ENCODE measurements at places on chromosomes 11 and 22. TPM values are rescaled to one million over a fixed set of nuclear protein-coding genes. Genes with fewer than 3 reads are reported as not detected.
A peak's percentile ranks its signal among the peaks of the same experiment; 100 is the strongest.

- no peak overlapping the region for H3K4me3 ChIP-seq
- H3K4me1 ChIP-seq, result no peaks in the 10 kb centered on the region
- DNase-seq, result no peak
- H3K36me3 ChIP-seq, result no peaks in the 10 kb centered on the region
These were observed 21.3 kb upstream of the TSKU start for GRCh38 chr11:76761718-76762355.

GRCh38 chr22:37627121-37627520 lies 12.3 kb upstream of the SH3BP1 start:
- no peaks in the 10 kb centered on the region for H3K27me3 ChIP-seq
- peak overlapping the region; percentile 5 for H3K4me3 ChIP-seq
- H3K4me1 ChIP-seq, result peaks cover 32% of the 10 kb centered on the region
- H3K27ac ChIP-seq, result peak overlapping the region; percentile 96
- no peak for DNase-seq

- no peak overlapping the region for H3K4me3 ChIP-seq
- H3K27ac ChIP-seq, result no peak overlapping the region
- DNase-seq, result no peak
- H3K27me3 ChIP-seq, result no peaks in the 10 kb centered on the region
These were observed 452.7 kb upstream of the CCDC179 start for GRCh38 chr11:23313001-23313400.

The CARD10 gene
- total RNA-seq, result 1.1 TPM

DNA sequence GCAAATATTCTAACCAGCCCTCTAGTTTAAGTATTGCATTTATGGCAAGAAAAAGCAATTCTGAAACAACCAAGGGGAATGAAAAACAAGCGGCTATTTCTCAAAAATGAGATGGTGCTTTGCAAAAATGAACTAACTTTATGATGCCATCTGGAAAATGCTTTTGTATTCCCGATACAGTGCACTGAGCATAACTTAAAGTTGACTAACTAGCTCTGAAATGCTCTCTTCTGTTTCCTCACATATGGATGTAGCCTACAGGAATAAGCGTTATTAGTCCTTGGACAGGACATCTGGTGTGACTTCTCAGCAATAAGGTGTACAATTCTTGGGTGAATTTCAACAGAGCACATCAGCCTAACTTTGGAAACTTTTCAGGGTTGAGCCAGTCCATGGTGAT lies 228.2 kb upstream of the DDI1 start:
- H3K27me3 ChIP-seq, result no peaks in the 10 kb centered on the region
- no peaks in the 10 kb centered on the region for H3K4me1 ChIP-seq
- no peak for DNase-seq
- H3K4me3 ChIP-seq, result no peak overlapping the region
- no peak overlapping the region for H3K27ac ChIP-seq
- H3K36me3 ChIP-seq, result no peaks in the 10 kb centered on the region

The DENND6B gene
- total RNA-seq, result 1.4 TPM

The CDCA5 gene
- total RNA-seq, result 26.8 TPM

- no peak for DNase-seq
- H3K4me1 ChIP-seq, result no peaks in the 10 kb centered on the region
- no peak overlapping the region for H3K27ac ChIP-seq
- H3K27me3 ChIP-seq, result no peaks in the 10 kb centered on the region
These were observed 44.8 kb downstream of the SPECC1L start for GRCh38 chr22:24315367-24315966.

DNA sequence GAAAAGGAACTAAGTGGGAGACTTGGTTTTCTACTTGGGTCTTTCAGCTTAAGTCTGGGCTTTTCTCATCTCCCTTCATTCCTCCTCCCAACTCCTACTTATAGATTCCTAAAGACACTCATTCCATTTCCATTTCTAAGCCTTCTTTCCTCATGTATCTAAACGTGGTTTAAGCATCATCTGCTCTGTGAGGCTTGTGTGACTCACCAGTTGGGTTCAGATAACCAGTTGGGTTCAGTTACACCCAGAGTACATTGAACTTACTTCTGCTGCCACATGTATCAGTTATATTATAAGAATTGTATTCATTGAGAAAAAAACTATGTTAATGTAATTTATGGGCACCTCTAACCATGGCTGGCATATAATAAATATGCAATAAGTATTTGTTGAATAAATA lies 831.2 kb upstream of the CCDC90B start:
- H3K27me3 ChIP-seq, result no peaks in the 10 kb centered on the region
- no peak overlapping the region for H3K27ac ChIP-seq
- H3K36me3 ChIP-seq, result no peaks in the 10 kb centered on the region
- no peak for DNase-seq
- no peaks in the 10 kb centered on the region for H3K4me1 ChIP-seq

The KRTAP5-8 gene
- not detected for total RNA-seq

The EFCAB6 gene
- 1.1 TPM for total RNA-seq

The APOL6 gene
- total RNA-seq, result 19.8 TPM

DNA sequence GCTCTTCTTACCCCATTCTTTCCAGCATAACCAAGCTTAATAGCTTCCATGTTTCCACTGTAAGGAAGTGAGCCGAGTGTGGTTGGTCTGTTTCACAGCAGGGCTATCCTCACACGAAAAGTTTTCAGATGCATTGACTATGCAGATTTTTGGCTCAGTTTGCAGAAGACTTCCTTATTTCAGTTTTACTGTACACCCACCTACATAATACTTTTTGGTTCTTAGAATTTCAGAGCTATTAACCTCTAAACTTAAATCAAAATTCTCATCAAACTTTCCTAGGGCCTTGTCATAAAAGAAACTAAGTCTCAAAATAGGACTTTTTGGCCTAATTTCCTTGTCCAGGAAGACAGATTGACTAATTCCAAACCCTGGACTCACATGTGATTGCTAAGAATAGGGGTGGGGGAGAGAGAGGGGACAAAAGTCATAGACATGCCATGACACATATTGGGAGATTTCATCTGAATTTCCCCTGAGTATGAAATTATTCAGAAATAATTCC lies 7.3 kb upstream of the EHF start:
- no peaks in the 10 kb centered on the region for H3K4me1 ChIP-seq
- no peaks in the 10 kb centered on the region for H3K27me3 ChIP-seq
- no peaks in the 10 kb centered on the region for H3K36me3 ChIP-seq
- no peak for DNase-seq
- no peak overlapping the region for H3K27ac ChIP-seq

DNA sequence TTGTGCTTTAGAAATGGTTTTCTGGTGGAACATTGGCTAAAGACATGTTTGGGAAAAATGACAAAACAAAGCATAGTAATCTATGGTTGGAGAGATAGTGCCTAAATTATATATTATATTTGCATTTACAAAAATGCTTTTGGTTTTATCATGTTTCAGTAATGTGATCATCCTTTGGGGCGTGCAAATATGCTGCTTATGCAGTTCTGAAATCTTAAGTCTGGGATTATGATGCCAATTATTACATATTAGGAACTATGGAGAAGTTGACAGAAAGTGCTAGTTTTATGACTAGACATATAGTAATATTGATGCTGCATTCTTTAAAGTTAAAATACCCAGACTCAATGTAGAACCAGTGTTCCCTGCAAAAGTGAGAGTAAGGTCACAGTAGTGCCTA lies 655.0 kb downstream of the METTL15 start:
- no peaks in the 10 kb centered on the region for H3K36me3 ChIP-seq
- H3K27ac ChIP-seq, result no peak overlapping the region
- no peak for DNase-seq

DNA sequence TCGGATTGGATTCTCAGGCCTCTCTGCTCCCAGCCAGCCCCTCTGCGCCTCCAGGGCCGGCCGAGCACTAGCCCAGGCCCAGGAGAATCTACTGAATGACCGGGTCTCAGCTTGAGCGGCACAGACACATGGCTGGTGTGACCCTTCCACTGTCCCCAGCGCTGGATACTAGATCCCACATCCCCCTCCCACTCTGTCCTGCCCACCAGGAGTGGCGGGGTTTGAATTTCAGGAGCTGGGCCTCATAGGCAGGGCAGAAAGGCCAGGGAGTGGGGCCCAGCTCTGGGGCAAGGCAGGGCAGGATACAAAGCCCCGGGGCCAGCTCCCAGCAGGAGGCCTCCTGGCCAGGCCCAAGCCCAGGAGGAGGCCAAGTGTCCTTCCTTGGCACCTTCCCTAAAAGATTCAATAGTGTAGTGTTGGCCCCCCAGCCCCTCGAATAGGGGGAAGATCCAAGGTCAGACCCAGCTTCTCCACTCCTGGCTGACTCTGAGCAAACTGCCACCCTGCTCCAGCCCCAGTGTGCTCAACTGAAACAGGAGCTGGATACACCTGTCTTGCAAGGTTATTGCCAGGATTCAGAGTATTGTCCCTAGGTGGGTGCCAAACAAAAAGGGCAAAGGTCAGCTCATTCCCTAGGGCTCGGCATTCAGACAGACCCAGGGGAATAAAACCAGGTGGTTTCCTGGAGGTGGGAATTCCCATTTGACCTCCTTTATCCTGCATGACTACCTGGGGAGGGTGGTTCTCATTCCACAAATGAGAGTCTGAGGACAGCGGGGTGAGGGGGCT lies 22.5 kb upstream of the TCF20 start:
- no peak overlapping the region for H3K4me3 ChIP-seq
- peaks cover 48% of the 10 kb centered on the region for H3K4me1 ChIP-seq
- no peak for DNase-seq
- no peaks in the 10 kb centered on the region for H3K27me3 ChIP-seq
- no peaks in the 10 kb centered on the region for H3K36me3 ChIP-seq

- no peaks in the 10 kb centered on the region for H3K4me1 ChIP-seq
- no peaks in the 10 kb centered on the region for H3K27me3 ChIP-seq
- DNase-seq, result no peak
These were observed 53.3 kb upstream of the GLYAT start for GRCh38 chr11:58784995-58785394.

GRCh38 chr11:125165111-125165842 lies 726 bp downstream of the PKNOX2 start:
- peak overlapping the region; percentile 42 for H3K4me3 ChIP-seq
- H3K27ac ChIP-seq, result peak overlapping the region; percentile 62
- H3K27me3 ChIP-seq, result peaks cover 62% of the 10 kb centered on the region
- no peaks in the 10 kb centered on the region for H3K36me3 ChIP-seq
- H3K4me1 ChIP-seq, result peaks cover 8% of the 10 kb centered on the region

The LMO2 gene
- total RNA-seq, result 9.4 TPM

GRCh38 chr11:131468565-131468964 lies 98.2 kb downstream of the NTM start:
- peaks cover 25% of the 10 kb centered on the region for H3K27me3 ChIP-seq
- H3K36me3 ChIP-seq, result no peaks in the 10 kb centered on the region
- H3K27ac ChIP-seq, result no peak overlapping the region
- no peaks in the 10 kb centered on the region for H3K4me1 ChIP-seq
- H3K4me3 ChIP-seq, result no peak overlapping the region

The DHCR7 gene
- 4.5 TPM for total RNA-seq

The LDHAL6A gene
- total RNA-seq, result not detected

GRCh38 chr22:45227645-45228400 lies 12.9 kb downstream of the KIAA0930 start:
- no peaks in the 10 kb centered on the region for H3K36me3 ChIP-seq
- H3K4me1 ChIP-seq, result no peaks in the 10 kb centered on the region
- no peak for DNase-seq
- H3K27ac ChIP-seq, result no peak overlapping the region
- no peak overlapping the region for H3K4me3 ChIP-seq

- H3K27me3 ChIP-seq, result no peaks in the 10 kb centered on the region
- no peaks in the 10 kb centered on the region for H3K36me3 ChIP-seq
- no peak overlapping the region for H3K27ac ChIP-seq
- no peak for DNase-seq
- no peak overlapping the region for H3K4me3 ChIP-seq
- H3K4me1 ChIP-seq, result no peaks in the 10 kb centered on the region
These were observed 135.8 kb downstream of the TEAD1 start for GRCh38 chr11:12809864-12810567.

DNA sequence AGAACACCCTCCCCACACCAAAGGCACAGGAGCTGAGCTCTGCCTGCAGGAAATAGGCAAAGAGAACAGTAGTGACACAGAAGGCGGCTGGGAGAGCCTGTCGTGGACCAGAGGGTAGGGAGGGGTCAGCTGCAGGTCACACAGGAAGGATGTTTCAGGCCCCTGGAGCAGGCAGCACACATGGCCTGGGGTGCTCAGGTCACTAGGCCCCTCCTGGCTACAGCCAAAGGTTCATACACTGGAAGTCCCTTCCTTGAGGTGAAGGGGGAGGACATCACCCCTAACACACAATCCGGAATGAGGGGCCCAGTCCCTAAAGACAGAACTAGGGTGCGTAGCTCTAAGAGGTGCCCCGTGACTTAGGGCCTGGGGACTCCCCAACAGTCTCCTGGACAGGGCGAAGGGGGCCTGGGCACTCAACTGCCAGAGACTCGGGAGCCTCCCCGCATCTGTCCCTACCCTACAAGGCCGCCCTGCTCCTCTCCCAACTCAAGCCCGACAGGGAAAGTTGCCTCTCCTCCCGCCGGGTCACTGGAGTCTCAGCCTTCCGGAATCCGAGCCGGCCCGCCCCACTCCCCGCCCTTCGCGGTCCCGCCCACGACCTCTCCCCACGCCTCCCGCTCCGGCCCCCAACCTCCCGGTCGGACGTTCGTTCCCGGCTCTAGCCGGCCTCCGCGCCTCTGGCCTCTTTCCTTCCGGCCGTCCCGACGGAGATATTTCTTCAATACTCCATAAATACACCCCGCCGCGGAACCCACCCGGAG lies at the start of gene CYB5R2:
TSS of gene CYB5R2 (minus strand) at position 541 of the 764 bp plus-strand sequence. CDS start 675 bp downstream, outside the sequence.
- no peak within 1 kb of the TSS for H3K27ac ChIP-seq
- peaks cover 50% of the 10 kb centered on the region for H3K27me3 ChIP-seq
- H3K36me3 ChIP-seq, result no peaks in the 10 kb centered on the region
- H3K4me3 ChIP-seq, result no peak within 1 kb of the TSS

The OR4A15 gene
- not detected for total RNA-seq

The OR8B8 gene
- not detected for total RNA-seq

DNA sequence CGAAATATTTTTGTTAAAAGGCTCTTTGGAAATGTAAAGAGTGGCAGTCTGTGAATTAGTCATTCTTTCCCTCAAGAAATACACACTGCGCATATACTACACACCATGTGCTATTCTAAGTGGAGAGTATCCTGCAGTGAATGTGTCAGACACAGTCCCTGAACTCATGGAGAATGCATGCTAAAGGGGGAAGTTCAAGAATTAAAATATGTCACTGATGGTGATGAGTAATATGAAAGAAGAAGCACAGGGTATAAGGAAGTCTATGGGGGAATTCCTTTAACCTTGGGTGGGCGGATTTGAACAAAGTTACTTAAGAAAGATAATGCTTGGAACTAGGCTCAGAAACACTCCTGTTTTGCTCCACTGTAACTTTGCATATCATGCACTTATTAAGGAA lies 153.0 kb downstream of the LRRC4C start:
- no peak for DNase-seq
- no peak overlapping the region for H3K4me3 ChIP-seq
- no peak overlapping the region for H3K27ac ChIP-seq
- H3K36me3 ChIP-seq, result no peaks in the 10 kb centered on the region

The CDK2AP2 gene
- total RNA-seq, result 31.4 TPM

The UPB1 gene
- total RNA-seq, result 3.5 TPM

All from thymus (tissue), 14 donors.